ENCODE measurements at places on chromosomes 2 and 18.

- no peak for DNase-seq
Observed at GRCh38 chr2:26542194-26542455, 64.2 kb upstream of the OTOF start.

GRCh38 chr2:218145124-218145523 is 19.3 kb downstream of the CXCR2 start:
- no peak for DNase-seq

GRCh38 chr2:20484034-20484617 is 37.3 kb downstream of the RHOB start:
- no peak for DNase-seq

DNA sequence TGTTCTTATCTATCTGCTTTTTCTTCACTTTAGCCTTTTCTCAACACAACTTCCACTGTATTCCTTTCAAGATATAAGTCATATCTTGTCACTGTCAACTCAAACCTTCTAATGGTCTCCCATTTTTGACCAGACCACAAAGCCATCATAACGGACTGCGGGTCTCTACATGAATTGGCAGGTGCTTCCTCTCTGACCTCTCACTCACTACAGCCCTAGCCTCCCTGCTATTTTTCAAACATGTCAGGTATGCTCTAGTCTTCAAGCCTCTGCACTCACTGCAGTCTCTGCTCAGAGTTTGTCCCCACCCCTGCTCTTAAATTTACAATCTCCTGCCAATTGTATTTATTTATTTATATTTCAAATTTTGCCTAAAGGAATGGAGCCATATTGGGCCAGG is 858.1 kb downstream of the TRIB2 start:
- DNase-seq, result no peak

DNA sequence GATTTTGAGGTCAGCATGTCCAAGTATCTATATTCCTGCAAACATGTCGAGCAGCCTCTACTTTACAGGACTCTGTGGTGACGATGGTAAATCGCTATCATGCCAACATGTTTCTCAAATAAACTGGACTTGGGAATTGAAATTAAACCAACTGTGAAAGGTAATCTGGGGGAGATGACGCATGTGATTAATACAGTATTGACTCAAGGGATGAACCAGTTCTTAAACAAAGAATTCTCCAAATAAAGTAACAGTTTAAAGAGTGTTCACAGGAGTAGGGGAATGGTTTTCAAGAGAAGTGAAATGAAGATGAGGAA is 54.3 kb downstream of the THUMPD2 start:
- no peak for DNase-seq

DNA sequence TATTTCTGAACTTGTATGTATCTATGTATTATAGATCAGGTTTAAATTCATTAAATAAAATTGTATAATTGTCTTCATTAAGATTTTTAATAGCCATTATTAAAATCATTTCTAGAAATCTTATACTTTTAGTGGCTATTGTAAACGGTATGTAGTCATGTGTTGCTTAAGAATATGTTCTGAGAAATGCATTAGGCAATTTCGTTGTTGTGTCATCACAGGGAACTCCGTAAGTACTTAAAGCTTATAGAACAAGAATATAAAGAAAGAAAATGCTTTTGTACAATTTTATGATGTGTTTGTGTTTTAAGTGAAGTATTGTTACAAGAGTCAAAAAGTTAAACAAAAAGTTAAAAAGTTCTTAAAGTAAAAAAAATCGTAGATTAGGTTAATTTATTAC is 765.8 kb downstream of the METTL4 start:
- DNase-seq, result no peak

GRCh38 chr2:233384015-233384414 is 29.7 kb downstream of the DGKD start:
- no peak for DNase-seq

DNA sequence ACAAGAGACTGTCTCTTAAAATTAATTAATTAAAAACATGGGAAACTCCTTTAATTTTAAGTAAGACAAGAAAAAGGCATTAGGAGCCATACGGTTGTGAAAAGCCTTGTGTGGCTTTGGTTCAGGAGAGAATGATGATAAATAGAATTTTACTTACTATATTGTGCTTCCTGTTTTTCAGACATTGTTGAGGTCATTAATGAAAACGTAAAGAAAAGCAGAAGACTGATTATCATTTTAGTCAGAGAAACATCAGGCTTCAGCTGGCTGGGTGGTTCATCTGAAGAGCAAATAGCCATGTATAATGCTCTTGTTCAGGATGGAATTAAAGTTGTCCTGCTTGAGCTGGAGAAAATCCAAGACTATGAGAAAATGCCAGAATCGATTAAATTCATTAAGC is 10.7 kb upstream of the IL1RL2 start:
- no peak for DNase-seq

- no peak for DNase-seq
Observed at GRCh38 chr2:55361465-55362189, 58.0 kb downstream of the CCDC88A start.

All from activated naive CD4-positive, alpha-beta T cell (primary cell).